AG08396 (cell line): ENCODE measurements at places on chromosomes 6 and 20.
A peak's percentile ranks its signal among the peaks of the same experiment; 100 is the strongest.

DNA sequence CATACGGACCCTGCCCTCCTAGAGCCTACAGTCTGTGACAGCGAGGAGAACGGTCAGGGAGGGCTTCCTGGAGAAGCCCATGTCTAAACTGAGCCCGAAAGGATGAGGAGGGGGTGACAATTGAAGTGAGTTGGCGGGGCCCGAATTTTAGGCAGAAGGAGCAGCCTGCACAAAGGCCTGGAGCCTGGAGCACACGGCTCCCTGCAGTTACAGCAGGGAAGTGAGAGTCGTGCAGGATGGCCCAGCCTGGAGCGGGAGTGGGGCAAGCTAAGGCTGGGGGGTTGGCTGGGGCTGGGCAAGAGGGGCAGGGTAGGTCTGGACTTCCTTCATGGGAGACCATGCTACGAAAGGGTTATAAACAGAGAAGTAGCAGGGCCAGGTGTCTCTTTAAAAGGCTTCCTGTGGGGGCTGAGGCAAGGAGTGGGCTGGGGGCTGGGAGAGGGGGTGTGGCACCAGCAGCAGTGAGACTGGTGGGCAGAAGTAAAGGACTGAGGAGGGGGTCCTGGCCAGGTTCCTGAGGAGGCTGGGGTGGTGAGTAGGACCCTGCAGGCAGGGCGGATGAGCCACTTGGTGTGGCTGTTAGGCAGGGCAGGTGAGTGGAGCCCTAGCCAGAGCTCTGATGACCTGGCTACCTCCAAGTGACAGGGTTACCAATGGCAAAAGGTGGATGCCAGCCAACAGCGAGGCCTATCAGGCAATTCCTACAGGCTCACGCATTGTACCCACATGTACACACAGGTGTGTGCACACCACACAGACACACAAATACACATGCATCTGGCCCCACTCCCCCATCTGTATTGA, 119.2 kb downstream of the MRPL14 start:
- DNase-seq, result no peak

DNA sequence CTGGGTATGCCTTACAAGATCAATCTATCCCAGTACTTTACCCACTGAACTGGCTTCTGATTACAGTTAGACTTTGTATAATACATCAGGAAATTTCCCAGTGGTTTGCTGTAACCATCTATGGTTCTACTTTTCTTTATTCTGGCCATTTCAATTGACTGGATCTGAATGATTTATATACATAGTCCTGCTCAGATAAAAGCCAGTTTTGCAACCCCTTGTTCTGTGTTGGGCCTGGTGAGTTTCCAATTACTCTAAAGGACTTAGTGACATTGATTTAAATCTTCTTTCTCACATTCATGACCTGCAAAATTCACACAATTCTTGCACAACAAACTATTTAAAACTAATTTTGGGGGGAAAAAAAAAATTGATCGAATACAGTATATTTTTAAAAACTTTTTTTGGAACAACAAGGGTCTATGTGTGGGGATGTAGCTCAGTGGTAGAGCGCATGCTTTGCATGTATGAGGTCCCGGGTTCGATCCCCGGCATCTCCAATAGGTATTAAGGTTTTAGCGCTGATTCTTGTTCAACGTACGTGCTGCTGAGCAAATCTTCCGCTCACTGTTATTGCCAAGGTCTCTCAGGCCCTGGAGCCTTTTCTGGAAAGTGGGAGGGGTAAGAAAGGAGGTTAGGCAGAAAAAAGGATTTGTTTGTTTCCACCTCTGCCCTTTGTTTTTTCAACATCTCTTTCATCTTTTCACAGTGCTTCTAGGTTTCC, 117.5 kb downstream of the GPX5 start:
- DNase-seq, result peak; percentile 44

DNA sequence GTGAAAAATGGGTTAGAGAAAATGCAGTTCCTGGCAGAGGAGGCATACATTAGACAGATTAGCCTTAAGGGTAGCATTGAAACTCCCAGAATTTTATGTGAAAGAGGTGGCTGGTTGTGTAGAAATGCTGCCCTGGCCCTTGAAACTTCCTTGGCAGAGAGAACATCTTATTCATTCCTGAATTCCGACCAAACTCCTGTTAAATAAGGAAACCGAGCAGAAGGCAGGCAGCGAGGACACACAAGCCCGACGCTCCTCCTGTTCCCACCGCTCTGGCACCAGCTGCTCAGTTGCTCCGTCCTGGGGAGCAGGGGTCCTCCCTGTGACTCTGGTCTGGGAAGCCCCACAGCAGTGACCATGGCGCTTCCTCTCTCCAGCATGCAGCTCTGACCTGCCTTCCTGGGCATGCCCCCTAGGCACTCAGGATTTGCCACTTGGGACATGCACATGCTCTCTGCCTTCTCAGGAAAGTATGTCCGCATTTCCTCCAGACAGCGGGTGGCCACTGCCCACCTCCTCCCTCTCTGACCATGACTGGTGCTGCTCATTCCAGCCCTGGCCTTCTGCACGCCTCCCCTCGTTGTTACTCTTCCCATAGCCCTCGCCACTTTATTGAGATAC, 35.2 kb upstream of the CLDN20 start:
- peak; percentile 34 for DNase-seq

DNA sequence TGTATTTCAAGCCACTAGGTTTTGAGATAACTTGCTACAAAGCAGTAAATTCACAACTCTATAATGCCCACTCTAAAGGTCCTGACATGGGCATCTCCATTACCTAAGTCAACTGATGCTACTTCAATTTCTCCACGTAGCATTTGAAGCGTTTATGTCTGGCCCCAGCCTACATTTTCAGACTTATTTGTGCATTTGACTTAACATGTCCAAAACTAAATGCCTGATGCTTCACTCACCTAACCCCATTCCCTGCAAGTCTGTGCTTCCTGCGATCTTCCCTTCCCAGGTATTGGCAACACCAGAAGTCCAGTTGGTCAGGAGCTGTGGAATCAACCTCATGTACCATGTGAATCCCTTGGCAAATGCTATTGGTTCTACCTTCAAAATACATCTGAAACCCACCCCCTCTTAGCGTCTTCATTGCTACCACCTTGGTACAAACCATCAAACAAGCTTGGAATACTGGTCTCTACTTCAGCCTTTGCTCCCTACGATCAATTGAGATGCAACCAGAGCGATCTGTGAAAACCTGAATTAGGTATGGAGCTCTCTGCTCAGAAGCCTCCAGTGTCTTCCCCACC, 12.8 kb upstream of the ZNFX1 start:
- no peak for DNase-seq

GRCh38 chr6:16684195-16684689, 77.0 kb downstream of the ATXN1 start:
- DNase-seq, result no peak

DNA sequence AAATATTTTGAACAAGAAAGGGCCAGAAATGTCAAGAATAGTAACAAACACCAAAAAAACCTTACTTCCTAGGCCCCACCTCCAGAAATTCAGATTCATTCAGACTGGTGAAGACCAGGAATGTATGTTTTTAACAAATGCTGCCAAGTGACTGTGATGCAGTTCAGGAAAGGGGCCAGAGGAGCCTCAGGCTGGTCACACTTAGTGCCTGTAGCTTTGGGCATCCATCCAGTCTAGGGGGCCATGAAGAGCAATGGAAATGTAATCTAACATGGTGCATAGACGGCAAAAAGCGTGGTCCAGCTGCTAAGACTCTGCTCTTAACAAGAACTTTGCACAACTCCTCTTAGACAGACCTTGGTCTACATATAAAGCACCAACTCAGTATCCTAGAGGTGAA, 7.1 kb downstream of the GJA1 start:
- no peak for DNase-seq

GRCh38 chr6:143967706-143968376, 40.2 kb downstream of the PLAGL1 start:
- no peak for DNase-seq

GRCh38 chr20:25197183-25197869, 1.8 kb downstream of the ENTPD6 start:
- DNase-seq, result no peak

DNA sequence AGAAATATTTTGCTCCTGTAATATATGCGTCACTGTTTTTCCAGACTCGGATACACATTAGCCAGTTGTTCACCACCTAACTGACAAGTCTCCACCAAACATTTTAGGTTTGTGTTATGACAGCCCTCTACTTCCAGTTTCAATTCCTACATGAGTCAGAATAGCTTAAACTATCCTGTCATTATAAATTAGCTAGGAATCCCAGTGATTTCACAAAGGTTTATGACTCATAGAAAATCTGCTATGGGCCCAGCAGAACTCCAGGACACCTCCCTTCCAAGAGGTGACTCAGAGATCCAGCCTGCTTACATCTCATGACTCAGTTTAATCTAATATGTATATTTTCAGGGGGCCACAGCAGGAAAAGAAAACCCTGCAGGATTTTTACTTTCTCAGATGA, 17.4 kb upstream of the PLCB4 start:
- peak; percentile 75 for DNase-seq

DNA sequence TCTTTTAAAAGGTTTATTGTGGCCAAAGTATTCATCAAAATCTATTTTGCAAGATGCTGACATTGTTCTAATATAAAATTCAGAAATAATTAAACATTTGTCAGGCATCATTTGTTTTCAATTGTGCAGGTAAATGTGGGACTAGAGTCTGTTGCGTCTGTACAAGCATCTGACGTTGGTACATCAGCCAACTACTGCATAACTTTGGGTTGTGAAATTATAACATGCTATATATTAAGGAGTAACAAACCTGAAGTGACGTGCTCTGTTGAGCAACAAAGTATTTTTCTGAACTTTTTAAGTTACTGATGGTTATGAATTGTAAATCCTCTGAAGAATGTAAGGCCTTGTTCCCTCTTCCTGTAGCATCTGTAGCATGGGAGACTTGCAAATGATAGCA, 66.0 kb downstream of the RNF182 start:
- DNase-seq, result no peak

DNA sequence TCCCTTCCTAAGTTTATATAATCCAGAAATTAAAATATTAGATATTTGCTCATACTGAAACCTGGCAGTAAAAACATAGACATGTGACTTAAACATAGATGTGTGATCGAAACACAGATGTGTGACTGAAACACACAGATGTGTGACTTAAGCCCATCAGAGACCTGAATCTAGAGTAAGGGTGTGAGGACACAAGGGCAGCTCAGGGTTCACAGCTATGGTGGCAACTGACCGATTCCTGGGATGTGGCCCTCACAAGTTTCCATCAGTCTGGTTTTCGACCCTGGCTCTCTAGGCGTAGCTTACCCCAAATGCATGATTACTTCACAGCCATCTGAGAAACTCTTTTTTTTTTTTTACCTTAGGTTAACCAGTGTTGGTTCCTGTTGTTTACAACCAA, 137.0 kb downstream of the NRN1 start:
- DNase-seq, result no peak

- peak; percentile 69 for DNase-seq
Observed at GRCh38 chr6:111589366-111589765, 16.3 kb downstream of the TRAF3IP2 start.

DNA sequence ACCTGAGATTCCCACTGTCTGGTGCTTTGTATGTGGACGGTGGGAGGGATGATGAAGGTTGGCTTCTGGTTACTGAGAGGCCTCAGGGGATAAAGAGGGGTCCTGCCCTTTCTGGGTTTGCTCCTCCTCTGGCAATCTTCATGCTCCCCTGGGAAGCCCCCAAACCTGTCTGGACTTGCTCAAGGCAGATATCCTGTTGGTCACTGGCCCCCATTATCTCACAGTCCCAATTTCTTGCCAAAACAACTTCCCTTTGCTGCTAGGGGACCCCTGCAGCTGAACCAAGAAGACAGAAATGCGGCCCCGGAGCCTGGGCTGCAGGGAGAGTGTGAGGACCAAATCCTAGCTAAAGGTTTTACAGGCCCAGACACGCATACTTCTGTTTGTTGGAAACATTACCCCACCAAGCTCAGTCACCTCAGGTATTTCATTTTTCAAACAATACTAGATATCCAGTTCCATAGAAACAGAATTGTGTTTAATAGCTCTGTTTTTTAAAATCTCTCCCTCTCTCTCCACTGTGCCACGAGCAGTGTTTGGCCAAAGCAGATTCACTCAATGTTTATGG, 63.4 kb upstream of the MRPS10 start:
- no peak for DNase-seq

DNA sequence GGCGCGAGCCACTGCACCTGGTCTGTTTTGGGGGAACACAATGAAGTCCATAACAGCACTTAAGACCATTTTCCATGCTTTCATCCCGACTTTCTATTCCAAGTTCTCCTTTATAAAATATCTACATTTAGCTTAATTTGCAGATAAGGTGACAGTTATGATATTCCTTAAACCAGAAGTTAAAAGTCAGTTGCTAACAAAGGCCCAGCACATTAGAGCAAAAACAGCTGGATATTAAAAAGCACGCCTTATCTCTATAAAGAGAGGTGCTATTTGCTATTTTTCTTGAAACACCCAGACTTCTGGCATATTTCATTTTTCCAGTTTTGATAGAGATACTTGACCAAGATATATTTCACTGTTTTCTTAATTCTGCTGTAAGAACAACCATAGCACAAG, 15.8 kb downstream of the OR2B2 start:
- no peak for DNase-seq

DNA sequence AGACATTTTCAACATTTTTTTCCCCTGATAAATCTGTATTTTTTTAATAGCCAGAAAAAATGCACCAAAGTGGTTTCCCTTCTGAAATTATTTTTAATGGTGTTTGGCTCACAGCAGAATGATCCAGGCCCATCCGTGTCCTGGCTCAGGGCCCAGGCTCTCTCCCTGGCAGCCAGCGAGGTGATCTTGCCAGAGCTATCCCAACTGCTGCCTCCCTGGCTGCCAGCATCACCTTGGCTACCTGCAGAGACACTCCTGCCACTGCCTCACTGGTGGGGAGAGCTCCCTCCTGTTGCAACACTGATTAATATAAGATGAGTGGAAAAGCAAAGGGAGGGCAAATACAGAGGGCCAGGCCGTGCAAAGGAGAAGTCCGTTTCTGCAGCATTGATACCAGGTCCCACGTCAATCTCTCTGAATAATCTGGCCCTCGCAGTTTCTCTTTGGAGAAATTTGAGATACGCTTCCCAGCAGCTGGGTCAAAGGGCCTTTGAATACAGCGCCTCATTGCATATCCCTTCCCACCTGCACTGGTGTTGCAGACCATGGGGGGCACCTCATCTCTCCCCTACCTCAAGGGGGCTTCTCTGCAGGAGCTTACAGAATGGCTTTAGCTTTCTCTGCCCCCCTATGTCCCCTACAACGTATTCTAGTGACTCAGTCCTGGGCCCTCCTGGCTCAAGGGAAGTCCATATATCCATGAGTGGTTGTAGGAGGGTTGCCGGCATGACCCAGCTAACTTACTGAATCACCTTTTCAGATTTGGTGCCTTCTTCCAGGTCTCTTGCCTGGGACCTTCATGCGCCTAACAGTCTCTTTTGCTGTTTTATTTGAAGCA, 12.8 kb upstream of the DSTN start:
- DNase-seq, result no peak

- no peak for DNase-seq
Observed at GRCh38 chr6:79737172-79737571, 106.0 kb downstream of the SH3BGRL2 start.
